ENCODE measurements at places on chromosomes 12 and 14.

DNA sequence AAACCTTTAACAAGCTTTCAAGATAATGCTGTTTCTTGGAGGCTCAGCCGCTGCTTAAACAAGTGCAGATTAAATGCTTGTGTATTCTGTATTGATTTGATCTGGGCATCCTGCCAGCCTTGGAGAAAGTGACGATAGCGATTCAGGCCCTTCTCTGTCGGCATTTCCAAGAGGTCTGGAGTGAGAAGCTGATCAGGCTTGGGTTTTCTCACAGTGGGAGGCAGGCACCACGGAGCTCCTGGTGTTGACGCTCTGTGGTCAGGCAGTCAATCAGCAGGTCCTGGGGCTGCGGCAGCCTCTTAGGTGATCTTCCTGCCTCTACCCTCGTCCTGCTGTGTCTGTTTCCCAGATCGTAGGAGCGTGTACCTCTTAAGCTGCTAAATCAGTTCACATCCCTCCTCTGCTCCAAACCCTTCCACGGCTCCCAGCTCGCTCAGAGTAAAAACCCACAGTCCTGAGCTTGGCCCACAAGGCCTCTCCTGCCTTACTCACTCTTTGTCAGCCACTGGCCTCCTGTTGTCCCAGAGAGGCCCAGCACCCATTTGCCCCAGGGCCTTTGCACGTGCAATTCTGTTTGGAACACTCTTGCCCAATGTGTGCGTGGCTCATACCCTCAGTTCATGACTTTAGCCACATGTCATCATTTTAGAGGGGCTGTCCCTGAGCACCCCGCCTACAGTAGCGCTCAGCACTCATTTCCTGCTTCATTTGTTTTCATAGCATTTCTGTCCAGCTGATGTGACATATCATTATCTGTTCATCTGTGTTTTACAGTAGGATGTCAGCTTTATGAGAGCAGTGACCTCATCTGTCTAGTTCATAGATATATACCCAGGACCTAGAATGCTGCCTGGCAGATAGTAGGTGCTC is 155.4 kb downstream of the AACS start:
- no peak for DNase-seq

DNA sequence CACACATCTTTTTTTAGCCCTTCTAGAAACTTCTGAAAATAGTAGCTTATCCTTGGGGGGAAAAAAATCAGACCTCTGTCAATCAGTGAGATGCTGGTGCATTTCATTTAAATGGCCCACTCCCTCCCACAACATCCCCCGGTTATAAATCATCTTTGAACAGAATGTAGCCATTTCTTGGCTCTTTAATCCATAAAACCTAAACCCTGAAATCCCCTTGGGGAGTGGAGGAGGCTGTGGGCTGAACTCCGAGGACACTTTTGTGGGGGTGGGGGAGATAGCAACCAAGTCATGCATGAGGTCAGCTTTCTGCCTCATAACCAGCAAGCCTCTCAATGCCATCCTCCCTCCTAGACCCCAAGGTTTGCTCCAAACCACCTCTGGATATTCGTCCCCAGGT is 21.0 kb downstream of the HRK start:
- DNase-seq: no peak

DNA sequence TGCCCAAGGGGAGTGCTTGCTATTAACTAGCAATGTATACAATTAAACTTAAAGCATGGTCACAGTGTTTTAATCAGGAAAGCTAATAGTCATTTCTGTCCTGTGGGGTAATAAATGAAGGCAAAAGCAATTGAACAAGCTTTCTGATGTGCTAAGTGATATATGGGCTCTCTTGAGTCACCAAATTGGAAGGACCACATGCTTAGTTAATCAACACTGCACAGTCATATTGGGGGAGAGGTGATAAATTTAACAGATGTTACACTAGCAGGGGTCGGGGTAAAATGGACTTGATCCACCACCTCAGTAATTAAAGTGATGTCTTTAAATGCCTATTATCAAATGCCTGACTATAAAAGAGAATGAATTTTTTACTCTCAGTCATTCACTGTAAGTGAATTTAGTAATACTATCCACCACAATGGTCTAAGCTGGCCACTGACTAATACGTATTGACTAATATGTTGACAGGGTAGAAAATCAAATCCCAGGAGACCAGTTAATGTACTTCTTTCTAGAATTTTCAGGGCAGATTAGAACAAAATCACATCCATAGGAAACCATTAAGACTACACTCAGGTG is 736.3 kb downstream of the RPS29 start:
- DNase-seq: no peak

DNA sequence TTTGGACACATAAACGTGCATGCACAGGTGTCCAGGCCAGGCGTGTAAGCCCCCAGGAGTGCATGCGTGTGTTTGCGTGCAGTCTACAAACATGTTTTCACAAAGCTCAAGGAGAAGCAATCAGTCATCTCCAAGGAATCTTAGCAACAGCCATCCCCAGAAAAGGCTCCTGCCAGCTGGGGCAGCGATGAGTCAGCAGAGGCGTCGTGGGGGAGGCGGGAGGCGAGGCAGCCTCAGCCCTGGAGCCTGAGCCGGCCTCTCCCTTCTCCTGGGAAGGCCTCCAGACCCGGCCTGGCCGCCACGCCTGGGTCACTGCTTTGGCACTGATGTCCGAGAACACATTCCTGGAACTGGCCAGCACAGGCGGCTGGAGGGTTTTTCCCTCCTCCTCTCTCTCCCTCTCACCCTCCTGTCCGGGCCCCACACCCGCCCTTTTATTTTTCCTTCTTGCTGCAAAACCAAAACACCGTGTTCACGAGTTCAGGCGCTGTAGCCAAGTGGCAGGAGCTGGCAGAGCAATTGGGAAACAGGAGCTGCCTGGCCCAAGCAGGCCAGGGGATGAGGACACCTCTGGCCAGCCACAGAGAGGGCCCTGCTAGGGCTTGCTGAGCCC is 92.7 kb downstream of the LRRC74A start:
- no peak for DNase-seq

- DNase-seq: no peak
These were observed 60.6 kb upstream of the ANO4 start for GRCh38 chr12:100733817-100734593.

DNA sequence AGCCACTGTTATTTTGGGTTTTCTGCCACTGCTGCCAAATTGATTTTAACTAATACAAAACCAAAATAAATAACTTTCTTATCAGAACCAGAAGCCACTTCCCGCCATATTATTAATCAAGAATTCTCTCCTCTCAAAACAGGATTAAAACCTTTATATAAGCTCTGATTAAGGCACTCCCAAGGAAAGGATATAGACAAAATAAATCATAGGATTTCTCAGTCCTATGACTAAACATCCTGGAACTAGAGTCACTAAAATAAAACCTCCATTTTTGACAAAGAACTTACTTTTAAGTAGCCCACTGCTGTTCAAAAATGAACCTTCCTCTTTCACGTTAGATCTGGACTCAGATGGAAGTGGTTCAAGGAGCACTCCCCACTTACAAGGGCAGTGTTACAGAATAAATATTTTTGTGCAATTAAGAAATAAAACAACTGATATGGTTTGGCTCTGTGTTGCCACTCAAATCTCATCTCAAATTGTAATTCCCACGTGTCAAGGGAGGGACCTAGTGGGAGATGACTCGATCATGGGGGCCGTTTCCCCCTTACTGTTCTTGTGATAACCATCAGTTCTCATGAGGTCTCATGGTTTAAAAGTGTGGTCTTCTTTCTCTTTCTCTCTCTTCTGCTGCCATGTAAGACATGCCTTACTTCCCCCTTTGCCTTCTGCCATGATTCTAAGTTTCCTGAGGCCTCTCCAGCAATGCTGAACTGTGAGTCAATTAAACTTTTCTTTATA is 26.4 kb downstream of the GXYLT1 start:
- no peak for DNase-seq

- DNase-seq: no peak
These were observed 159.0 kb downstream of the DERA start for GRCh38 chr12:16070113-16070512.

DNA sequence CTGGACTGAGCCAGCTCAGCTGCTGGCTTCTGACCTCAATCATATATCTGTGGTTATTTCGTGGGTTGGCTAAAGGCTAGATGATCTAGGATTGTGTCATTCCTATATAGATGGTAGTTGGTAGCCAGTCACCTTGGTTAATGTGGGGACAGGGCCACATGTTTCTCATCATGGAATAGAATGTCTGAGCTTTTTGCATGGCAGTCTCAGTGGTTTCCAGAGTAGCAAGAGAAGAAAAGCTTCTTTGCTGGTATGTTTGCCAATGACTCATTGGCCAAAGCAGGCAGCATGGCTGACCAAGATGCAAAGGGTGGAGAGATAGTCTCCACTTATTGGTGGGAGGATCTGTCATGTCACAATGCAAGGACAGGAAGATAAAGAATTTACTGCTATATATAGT is 746.4 kb upstream of the FLRT2 start:
- DNase-seq: no peak

DNA sequence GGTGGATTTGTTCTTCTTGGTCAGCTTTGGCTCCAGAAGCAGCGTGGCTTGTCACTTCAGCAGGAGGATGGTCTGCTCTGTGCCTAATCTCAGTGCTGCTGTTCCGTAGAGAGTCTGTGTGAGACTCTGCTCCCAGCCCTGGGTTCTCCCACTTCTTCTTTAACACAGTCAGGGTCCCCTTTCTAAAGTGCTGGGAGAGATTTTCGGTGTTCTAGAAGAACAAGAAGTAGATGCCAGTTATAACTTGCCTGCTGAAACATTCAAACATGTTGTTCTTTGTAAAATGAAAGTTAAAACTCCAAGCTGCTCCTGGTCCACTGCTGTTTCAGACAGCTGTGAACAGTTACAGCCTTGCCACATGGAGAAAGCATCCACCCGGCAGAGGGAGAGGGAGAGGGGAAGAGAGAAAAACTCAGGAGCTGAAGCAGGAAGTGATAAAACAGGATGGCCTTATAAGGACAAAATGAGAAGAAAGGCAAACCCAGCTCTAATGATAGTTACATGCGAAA is 55.2 kb upstream of the CERS5 start:
- no peak for DNase-seq

DNA sequence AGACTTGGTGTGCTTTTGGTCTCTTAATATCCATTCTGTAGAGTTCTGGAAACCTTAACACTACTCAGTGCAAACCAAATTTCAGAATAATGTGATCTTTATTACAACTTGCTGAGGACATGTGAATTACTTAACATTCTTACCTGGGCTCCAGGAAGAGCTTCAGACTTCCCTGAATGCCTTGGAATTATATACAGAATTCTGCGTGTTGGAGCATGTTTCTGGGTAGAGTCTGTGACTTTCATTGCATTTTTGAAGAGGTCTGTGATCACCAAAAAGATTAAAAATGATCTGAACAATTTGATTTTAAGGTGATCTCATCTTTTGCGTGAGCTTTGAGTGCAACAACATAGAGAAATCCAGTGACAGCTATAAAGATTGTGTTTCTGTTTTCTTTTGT is 35.4 kb downstream of the ZDHHC17 start:
- no peak for DNase-seq

DNA sequence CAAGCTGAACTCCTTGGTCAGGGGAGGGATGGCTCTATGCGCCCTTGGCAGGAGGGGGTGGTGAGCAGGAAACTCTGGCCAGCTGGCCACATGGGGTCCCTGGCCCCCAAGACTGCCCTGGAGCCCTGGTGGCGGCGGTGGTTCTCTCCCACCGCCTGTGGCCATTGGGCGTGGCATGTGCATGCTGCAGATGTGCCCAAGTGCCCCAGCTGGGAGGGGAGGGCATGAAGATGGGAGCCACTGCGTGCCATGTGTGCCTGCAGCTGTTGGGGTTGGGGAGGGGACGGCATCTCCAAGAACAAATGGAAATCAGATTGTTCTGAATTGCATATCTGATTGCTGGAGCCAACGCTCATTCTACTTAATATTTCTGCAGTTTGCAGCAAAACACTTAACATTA is 115.7 kb upstream of the IGF1 start:
- DNase-seq: no peak

DNA sequence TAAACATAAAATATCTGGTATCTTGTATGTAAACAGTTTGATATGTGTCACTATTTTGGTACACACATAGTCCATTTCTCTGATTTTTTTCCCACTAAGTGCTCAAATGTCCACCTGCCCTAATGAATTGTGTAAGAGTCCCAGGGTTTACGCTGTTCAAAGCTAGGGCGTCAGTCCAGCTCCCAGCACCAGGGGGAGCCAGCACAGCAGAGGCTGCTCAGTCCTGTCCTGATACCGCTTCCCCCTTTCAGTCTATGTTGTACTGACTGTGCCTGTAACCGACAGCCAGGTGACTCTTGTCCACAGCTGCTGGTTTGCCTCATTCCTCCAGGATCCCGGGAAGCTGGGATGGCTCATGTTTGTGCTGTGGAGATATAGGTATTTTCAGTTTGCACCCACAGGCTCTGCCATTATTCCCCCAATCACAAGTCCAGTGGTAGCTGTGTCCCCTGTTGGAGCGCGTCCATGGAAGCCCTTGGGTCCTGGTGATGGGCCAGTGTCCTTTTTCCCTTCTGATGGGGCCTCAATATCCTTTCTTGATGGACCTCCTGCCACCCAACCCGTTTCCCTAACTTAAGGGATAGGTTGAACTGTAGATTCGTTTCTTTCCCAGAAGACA is 242.0 kb downstream of the NEDD1 start:
- DNase-seq: peak; percentile 6

GRCh38 chr12:120514002-120514401 is 15.0 kb downstream of the COQ5 start:
- DNase-seq: no peak

DNA sequence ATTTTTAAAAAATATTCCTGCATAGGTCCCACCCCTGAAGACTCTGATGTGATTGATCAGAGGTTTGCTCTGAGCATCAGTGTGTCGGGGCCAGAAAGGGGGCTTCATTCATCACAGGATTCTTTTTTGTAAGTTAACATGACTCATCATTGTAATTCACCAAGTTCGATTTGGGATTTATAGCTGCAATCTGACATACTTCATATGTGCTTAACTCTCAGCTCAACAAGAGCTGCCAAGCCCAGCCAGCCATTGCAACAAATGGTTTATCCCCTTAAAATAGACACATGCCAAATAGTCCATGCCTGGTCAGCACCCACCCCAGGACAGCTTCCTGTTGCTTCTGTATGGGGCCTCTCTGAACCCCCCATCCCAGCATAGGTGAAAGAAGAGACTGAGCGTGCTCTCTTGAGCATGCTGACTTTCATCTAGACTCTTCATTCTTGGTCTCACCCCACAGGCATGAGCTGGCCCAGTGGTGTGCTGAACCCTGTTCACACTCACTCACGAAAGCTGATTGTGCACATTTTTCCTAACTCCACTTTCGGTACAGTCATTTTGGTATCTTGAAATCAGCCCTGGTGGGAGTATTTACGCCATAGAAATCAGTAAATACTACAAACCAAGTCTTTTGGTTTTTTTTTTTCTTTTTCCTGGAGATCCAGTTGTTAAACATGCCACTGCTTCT is 101.4 kb downstream of the STAB2 start:
- no peak for DNase-seq

- DNase-seq: no peak
These were observed 59.3 kb upstream of the SLC24A4 start for GRCh38 chr14:92263681-92264080.

GRCh38 chr12:7096979-7097378 is 4.7 kb upstream of the C1R start:
- no peak for DNase-seq

GRCh38 chr14:34875031-34875922 is at the start of gene BAZ1A:
BAZ1A (minus strand) TSS chr14:34875360; CDS start chr14:34874604, 756 bp downstream.
- no peak for DNase-seq

- DNase-seq: no peak
These were observed 358.2 kb downstream of the DIO2 start for GRCh38 chr14:79852950-79853744.

All from stimulated activated CD8-positive, alpha-beta memory T cell treated with anti-CD3 and anti-CD28 coated beads, Interleukin-4, amount 100 ng/mL, for 1 hour (primary cell).